ENCODE measurements at places on chromosomes 7 and 10.

- DNase-seq: no peak
Measured at GRCh38 chr10:34494012-34494411, 321.1 kb downstream of the PARD3 start.

GRCh38 chr10:22724773-22725172, 10.4 kb upstream of the PIP4K2A start:
- DNase-seq: no peak

GRCh38 chr10:3807928-3808496, 23.0 kb upstream of the KLF6 start:
- peak; percentile 42 for DNase-seq

- DNase-seq: no peak
Measured at GRCh38 chr10:132151286-132151950, 35.3 kb upstream of the DPYSL4 start.

- no peak for DNase-seq
Measured at GRCh38 chr7:114008696-114009095, 89.9 kb upstream of the PPP1R3A start.

GRCh38 chr7:143436325-143436946, 6.8 kb upstream of the TAS2R60 start:
- no peak for DNase-seq

DNA sequence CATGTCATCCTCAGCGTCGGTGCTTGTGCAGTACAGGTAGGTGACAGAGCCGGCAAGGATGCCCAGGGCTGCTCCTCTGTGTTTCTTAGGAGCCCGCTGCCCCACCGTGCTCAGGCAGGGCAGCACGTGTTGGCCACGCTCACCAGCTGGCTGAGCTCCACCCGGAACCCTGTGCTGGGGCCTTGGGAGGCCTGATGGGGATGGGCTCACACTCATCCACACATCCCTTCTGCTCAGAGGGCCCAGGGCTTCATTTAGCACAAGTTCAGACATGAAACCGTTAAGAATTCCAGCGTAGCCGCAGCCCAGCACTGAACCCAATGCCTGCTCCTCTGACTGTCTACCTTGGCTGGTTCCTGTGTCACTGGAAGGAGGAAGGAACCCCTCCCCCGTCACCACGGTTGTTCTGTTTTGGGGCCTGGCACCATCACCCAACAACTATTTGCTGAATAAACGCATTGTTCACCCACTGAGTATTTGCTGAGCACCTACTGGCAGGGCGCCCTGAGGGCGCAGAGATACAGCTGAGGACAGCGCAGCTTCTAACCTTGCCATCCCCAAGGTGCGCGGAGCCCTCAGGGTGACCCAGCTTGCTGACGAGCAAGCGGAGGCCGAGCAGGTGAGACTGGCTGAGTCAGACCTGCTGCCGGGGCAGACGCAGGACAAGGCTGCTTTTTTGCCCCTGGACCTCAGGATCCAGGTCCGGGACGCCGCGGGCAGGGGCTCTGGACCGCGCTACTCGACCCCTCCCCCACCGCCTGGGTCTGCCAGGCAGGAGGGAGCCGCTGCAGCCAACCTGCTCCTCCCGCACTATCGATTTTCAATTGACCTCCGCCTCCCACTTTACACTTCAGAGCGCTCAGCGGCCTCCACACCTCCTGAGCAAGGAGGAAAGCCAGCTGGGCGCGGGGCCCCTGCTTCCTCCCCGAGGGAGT, 50.6 kb upstream of the RET start:
- peak; percentile 84 for DNase-seq

GRCh38 chr10:22374489-22375126, 29.3 kb downstream of the SPAG6 start:
- DNase-seq: no peak
